Muscle of leg (tissue), 16 donors: ENCODE measurements at places on chromosomes 11 and 22.

GRCh38 chr11:134665188-134665535 is 253.1 kb upstream of the B3GAT1 start:
- no peak for DNase-seq

- DNase-seq: no peak
Measured at GRCh38 chr11:69076129-69076791, 27.5 kb downstream of the TPCN2 start.

DNA sequence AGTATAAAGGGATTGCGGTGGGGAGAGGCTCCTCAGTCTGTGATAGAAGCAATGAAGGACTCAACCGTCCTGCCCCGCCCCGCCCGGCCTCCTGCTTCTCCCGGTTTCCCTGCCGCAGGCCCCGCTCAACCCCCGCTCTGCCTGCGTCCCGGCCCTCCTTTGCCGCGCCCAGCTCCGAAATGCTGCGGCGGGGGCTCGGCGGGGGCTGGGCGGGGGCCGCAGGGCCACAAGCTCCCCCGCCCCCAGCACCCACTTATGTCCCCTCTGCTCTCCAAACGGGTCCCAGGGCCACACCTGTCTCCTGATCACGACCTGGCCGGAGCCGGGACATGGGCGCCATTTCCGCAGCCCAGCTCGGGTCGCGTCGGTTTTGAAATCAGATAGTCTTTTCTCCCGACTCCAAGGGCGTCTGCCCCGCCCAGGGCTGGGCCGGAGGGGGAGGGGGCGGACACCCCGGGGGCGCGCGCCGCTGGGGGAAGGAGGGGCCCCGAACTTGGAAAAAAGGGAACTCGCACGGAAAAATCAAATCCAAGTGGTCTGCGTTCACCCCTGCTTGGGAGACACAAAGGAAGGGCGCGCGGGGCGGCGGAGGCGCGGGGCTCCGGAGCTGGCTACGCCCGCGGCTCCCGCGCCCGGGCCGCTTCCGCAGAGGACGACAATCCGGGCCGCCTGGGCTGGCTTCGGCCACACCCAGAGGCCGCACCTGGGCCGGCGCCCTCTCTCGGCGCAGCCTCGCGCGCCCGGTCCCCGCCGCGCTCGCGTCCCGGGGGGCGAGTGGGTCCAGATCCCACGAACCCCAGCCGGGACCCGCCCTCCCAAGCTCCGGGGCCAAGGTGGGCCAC is 70.6 kb upstream of the EP300 start:
- DNase-seq: peak; percentile 91

GRCh38 chr22:27985323-27986275 is 66.5 kb upstream of the PITPNB start:
- no peak for DNase-seq
